ENCODE measurements at places on chromosomes 11 and 22.
A peak's percentile ranks its signal among the peaks of the same experiment; 100 is the strongest.

DNA sequence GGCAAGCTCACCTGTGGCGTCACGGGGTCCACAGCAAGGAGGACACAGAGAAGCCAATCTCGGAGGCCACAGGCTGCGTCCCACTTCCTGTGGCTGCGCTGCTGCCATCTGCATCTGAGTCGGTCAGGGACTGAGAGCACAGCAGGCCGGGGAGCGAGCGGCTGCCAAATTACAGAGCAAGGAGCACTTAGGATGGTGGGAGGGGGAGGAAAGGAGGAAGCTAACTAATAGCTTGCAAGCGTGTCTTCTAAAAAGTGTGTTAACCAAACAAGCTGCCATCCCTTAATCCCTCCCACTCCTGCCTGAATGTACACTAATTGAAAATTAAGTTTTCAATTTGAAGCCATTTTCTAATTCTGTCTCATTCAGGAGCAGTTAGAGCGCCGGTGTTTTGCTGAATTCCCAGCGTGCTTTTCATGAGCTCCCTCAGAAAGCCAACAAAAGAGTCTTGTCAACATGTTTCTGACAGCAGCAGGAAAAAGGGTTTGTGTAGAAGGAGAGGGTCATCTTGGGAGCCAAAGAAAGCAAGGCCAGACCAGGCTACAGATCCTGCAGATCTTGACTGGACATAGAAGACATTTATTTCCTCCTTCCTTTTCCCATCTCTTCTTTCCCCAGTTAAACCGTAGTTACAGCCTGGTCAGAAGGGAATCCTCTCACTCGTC lies 42.4 kb upstream of the API5 start:
- no peak for DNase-seq

DNA sequence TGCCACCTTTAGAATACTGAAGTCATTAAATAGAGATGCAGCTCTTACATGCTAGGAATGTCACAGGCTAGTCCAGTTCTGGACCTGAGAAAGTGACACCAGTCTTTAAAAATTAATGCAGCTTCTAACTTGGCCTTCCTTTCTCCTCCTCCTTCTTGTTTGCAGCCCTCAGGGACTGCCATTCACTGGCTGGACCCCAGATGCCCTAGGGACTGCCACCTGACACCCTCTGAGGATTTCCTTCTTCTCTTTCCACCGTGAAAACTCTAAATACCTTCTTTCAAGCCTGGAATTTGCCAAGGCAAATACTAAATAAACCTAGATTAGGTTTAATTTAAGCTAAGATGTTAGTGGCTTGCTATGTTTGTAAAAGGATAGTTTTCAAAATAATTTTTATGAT lies 78.4 kb downstream of the MUC15 start:
- DNase-seq = no peak

DNA sequence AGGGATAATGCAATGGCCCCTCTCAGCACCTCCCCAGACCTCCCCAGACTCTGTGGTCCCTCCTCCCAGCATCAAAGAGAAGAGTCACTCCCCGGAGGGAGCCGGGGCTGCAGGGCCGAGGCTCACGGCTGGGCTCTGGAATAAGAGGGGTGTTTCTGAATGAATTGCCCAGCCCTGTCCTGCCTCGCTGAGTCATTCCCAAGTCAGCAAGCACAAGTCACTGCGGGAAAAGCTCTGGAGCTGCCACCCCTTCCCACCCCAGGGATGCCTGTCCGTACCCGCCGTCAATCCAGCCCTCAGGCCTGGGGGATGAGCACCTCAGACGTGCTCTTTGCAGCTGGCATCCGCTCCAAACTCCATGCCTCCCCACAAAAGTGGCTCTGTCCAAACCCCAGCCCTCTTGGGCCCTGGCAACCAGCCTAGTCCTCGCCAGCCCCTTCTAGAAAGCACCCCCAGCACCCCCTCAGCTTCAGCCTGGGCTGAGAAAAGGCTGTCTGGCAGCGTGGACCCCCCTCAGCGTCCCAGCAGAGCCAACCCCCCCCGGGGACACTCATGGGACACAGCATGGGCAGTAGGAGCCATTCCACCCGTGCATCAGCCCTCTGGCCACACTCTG lies 22.7 kb downstream of the CELSR1 start:
- peak; percentile 80 for DNase-seq

DNA sequence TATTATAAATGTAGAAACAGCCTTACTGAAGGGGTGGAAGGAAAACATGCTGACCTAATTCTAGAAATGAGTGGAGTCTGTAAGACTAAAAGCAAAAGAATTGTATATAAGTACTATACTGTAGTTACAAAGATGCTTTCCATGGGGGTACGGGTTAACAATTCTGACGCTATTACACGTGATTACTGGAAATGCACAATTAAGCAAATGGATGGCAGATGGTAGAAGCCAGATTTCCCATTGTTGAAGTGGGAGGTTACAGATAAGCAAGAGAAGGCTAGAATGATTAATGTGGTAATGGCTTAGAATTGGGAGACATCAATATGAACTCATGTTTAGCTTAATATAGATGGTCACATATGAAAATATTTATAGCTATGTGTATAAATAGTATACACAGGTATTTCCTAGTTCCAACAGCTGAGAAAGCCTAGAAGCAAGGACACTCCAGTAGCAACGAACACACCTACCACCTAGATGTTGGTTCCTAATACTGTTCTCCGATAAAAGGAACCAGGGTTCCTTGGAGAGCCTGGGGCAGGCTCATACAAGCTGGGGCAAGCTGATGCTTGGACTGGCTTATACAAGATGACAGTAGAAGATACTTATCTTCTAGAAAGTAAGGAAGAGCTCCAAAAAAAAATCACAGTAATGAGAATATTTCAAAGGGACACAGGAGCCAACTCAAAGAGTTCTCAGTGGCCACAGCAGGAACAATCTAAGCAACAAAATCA lies 13.5 kb downstream of the SMC1B start:
- DNase-seq = no peak

DNA sequence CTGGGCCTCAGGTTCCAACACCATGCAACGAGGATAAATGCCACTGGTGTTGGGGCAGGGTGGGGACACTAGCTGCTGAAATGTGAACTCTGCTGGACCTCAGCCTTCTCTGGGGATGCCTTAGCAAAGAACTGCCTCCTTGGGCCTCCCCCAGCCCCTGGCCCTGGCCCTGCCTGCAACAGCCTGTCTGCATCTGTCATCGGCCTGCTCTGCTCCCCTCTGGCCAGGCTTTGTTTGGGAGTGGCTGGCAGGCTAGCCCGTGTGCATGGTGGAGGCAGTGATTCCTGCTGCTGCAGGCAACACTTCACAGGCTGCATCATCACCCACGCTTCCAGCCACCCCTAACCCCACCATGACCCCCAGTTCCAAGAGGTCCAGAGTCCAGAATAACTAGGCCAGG lies 11.5 kb upstream of the MYOD1 start:
- DNase-seq = no peak

DNA sequence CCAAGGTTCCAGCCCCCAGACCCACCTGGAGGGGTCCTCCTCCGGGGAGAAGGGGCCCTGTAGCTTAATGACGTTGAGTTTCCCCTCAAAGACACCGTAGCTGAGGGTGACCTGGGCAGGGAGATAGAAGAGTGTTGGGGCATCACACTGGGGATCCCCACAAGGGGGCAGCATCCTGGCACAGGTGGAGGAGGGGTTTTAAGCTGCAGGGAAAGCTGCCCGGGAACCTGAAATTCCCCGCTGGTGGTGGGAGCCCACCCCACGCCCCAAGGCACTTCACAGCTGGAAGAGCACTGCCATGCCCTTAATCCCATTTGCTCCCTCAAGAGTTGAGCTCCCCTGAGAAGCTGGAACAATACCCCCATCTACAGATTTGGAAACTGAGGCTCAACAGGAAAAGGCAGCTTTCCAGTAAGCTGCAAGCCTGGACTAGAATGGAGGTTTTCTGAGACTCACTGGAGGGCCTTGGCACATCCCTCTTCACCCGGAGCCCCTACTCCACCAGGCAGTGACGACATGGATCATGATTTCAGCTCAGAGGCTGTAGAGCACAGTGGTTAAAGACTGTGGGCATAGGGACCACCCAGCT lies 13.7 kb downstream of the MFNG start:
- peak; percentile 49 for DNase-seq

GRCh38 chr11:44978274-44978960 lies 27.7 kb upstream of the TP53I11 start:
- no peak for DNase-seq

GRCh38 chr22:22169923-22170322 lies 74.7 kb upstream of the VPREB1 start:
- DNase-seq = no peak

GRCh38 chr22:33524511-33525260 lies 395.6 kb downstream of the LARGE1 start:
- DNase-seq = no peak

- no peak for DNase-seq
These were observed 24.6 kb downstream of the PPM1F start for GRCh38 chr22:21928048-21928447.

DNA sequence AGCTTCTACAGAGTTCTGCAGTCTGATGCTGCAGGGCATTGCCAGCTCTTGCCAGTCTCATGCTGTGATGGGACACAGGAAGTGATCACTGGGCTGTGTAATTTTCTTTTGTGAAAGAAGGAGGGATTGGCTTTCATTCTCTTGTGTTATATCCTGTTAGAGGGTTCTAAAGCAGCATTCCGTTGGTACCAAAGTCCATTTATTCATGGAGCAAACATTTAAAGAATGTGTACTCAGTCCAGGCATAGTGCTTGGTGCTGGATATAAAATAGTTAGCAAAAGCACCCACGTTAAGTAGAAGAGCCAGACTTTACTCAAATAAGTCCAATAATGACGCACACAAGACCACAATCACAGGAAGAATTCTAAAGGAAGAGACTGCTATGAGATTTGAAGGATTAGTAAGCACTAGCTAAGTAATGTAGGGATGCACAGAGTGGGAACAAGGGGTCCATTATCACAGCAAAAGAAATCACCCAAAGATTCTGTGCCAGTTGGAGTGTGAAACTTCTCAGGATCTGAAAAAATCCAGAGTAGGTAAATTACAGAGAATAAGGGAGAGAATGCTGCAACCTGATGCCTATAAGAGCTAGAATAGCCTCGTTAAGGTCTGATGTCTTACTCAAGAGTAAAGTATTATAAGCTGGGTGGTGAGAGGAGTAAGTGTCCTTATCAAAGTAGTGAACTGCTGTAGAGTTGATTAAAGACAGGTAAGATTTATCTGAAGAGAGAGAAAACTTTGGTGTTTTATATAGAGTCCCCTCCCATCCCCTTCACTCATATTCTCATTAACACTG lies 728.3 kb downstream of the METTL15 start:
- DNase-seq = peak; percentile 75

GRCh38 chr11:44954051-44954906 lies 3.6 kb upstream of the TP53I11 start:
- no peak for DNase-seq

GRCh38 chr11:118471030-118471429 lies 34.7 kb downstream of the KMT2A start:
- no peak for DNase-seq

GRCh38 chr11:270451-271318 lies 7.5 kb upstream of the NLRP6 start:
- DNase-seq = no peak

DNA sequence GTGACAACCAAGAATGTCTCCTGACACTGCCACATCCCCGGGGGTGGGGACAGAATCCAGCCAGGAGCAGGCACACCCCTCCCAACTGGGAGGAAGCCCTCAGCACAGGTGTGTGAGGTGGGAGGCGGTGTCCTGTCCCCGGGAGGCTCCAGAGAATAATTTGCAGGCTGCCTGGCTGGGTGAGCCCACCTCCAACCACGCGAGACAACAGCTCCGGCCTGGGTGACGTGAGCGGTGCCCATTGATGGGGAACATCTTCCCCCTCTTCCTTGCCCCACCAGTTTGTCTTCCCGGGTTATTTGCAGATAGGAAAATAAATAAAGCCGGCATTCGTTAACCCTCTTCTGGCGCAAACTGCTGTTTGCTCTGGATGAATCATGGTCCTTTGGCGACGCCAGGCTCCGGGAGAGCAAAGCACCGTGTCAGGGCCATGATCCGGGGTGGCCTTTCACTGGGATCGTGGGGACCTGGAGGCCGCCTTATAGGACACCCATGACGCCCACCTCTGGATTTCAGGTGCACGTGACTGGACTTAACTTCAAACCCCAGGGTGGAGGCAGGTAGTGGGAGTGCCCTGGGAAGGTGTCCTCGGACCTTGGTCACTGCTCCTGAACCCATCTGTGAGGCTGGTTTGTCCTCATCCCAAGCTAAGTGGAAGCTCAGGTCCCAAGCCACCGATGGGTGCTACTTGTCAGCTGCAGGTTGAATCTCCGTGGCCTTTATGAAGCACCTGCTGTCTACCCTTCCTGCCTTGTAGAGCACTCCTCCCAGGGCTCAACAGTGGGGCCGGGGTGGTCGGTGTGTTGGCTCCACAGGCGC lies 13.9 kb downstream of the CCND1 start:
- DNase-seq = peak; percentile 50

- DNase-seq = no peak
These were observed 70.0 kb downstream of the AMOTL1 start for GRCh38 chr11:94838027-94838731.

GRCh38 chr22:21797444-21798221 lies 62.0 kb upstream of the YPEL1 start:
- peak; percentile 40 for DNase-seq

- no peak for DNase-seq
These were observed 55.0 kb downstream of the TRAF6 start for GRCh38 chr11:36454941-36455631.

GRCh38 chr11:79570104-79570503 lies 129.3 kb upstream of the TENM4 start:
- no peak for DNase-seq

DNA sequence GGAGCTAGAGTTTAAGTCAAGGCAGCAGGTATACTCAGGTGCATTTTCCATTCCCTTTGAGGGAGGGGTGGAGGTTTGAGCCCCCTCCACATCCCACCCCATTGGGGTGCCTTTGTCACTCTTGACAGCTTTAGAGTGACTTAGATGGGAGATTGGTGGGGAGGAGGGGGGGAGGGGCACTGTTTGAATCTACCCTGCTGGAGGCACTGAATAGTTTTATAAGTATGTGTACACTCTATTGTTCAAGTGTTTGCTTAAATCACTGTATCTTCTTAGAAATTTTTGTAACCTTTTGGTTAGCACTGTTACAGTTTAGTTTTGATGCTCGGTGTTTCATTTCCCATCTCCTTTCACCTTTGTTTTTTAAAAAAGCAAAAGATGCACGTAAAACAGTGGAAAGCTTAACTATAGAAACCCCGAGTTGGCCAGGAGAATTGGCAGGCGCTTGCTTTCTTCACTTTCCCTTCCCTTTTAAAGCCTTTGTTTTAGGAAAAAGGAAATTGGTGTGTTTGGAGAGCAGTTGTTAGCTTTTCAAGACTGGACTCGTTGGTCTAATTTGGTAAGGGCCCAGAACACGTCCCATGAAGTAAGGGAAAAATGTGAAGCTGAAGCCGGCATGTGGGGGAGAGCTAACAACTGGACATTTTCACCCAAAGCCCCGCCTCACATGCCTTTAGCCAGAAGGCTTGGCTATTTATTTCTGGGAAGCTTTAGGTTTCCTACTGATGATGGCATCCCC lies 42.8 kb downstream of the TNRC6B start:
- no peak for DNase-seq

- no peak for DNase-seq
These were observed 28.1 kb downstream of the ARAP1 start for GRCh38 chr11:72724021-72724551.

- no peak for DNase-seq
These were observed 103.6 kb upstream of the OR9G4 start for GRCh38 chr11:56852131-56852530.
